NCI-H1436 (cell line): ENCODE measurements at places on chromosomes 2 and 18.

- no peak for DNase-seq
Observed at GRCh38 chr2:101766871-101767739, 69.6 kb downstream of the MAP4K4 start.

DNA sequence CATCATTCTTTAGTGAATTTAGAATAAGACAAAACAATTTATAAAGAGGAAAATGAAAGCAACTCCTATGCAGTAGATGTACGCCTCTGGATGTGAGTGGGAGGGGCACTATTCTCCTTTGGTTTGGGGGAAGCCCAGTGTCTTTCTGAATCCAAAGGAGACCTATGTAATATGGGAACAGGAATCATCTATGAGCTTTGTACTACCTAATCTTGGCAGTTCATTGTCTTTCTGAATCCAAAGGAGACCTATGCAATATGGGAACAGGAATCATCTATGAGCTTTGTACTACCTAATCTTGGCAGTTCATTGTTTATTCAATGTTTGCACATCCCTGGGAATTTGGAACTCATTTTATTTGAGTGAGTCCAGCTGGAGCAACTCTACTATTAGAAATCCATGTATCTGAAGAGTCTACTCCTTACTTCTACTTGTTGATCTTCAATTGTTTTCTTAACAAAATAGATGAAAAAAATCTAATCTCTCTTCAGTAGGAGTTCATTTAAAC is 401.1 kb upstream of the LRATD1 start:
- no peak for DNase-seq

GRCh38 chr2:19256121-19256601 is 102.3 kb downstream of the OSR1 start:
- DNase-seq: no peak

GRCh38 chr2:168426861-168427260 is 29.2 kb upstream of the CERS6 start:
- no peak for DNase-seq

- no peak for DNase-seq
Observed at GRCh38 chr2:150023044-150023443, 435.5 kb upstream of the MMADHC start.

GRCh38 chr2:121900391-121900790 is 144.9 kb downstream of the TSN start:
- no peak for DNase-seq

DNA sequence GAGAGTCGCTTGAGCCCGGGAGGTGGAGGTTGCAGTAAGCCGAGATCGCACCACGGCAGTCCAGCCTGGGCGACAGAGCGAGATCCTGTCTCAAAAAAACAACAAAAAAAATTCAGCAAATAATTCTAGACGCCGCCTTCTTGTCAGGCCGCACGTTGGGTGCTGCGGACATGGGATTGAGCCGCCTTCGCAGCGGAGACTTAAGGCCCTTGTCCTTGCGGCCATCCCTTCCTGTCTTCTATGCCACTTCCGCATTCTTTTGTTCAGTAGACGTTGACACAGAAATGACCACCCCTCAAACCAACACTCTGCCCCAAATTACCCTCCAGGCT is 15.8 kb downstream of the PTPN18 start:
- no peak for DNase-seq

GRCh38 chr2:44495035-44495434 is 133.3 kb downstream of the CAMKMT start:
- DNase-seq: no peak

- no peak for DNase-seq
Observed at GRCh38 chr18:73924836-73925235, 222.8 kb downstream of the FBXO15 start.

- peak; percentile 34 for DNase-seq
Observed at GRCh38 chr2:170817093-170818035, 677 bp downstream of the GAD1 start.

GRCh38 chr2:34305587-34305986 is 706.5 kb upstream of the FAM98A start:
- no peak for DNase-seq

GRCh38 chr2:230821261-230821990 is 43.3 kb upstream of the ITM2C start:
- no peak for DNase-seq

DNA sequence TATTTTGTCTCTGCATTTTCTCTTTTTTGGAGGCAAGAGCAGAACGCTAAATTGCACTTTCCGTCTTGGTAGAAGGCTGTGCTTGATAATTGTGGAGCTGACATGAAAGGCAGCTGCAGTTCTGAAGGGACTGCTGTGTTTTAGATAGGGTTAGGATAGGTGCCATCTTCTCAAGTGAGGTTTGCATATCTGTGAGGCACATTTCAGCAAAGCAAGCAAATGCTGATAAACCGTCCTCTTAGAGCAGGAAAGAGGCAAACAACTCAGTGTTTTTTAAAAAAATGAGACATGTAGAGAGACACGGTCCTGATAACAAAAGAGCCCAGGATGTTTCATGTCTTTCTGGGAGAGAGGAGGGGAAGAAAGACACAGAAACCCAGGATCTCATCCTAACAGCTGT is 217.7 kb downstream of the SOCS6 start:
- no peak for DNase-seq

- no peak for DNase-seq
Observed at GRCh38 chr2:201254081-201254730, 6.1 kb upstream of the CASP8 start.

GRCh38 chr2:66836851-66837250 is 401.9 kb downstream of the MEIS1 start:
- no peak for DNase-seq

- DNase-seq: no peak
Observed at GRCh38 chr2:241317391-241317790, 1.7 kb downstream of the SEPTIN2 start.

- no peak for DNase-seq
Observed at GRCh38 chr2:118148809-118149208, 60.5 kb downstream of the INSIG2 start.

GRCh38 chr18:34697891-34698290 is 12.2 kb upstream of the DTNA start:
- no peak for DNase-seq

- DNase-seq: no peak
Observed at GRCh38 chr2:241146286-241146685, 3.0 kb downstream of the PASK start.

- no peak for DNase-seq
Observed at GRCh38 chr2:157444641-157445040, 752 bp upstream of the CYTIP start.

DNA sequence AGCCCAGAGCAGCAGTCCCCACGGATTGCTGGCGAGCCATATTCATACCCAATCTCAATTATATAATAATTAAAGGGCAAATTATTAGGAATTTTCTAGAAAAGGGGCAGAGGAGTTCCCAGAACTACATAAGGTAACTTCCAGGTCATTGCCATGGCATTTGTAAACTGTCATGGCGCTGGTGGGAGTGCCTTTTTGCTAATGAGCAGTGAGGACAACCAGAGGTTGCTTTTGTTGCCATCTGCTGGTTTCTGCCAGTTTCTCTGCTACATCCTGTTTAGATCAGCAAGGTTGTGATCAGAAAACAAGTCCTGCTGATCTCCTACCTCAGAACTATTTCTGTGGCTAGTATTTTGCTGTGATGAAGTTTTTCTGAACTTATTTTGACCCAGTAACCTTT is 159.8 kb upstream of the PIEZO2 start:
- no peak for DNase-seq

GRCh38 chr18:54871231-54871630 is 43.0 kb downstream of the RAB27B start:
- DNase-seq: no peak

DNA sequence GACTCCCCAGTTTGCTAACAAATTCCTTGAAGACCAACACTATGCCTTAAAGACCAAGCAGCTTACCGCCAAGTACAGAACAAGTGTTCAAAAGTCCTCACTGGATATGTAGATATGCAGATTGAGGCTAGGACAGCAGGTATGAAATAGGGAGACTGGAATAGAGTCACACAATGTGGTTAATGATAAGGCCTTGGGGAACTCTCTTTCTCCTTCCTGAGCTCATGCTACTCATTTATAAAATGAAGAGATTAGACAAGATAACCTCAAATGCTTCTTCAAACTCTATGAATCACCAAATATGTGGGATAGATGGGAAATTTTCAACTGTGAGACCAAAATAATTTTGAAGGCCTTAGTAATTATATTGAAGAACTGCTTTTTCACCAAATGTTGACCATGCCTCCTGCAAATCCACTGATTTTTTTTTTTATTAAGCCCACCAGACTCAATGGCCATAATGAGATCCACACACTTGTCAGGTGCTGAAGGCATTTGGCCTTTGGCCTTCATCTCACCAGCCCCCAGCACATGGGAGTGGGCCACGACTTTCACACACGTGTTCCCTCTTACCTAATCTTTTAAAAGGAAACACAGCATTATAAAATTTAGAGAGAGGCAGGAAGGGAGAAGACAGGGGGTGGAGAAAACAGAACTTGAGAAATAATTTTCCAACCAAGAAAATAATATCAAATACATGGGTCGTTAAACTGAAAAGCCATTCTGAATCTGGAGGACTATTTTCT is 181.5 kb downstream of the EN1 start:
- DNase-seq: no peak

GRCh38 chr2:150191349-150191748 is 296.1 kb downstream of the RND3 start:
- DNase-seq: no peak

GRCh38 chr2:238998801-238999200 is 150.9 kb downstream of the TWIST2 start:
- no peak for DNase-seq

DNA sequence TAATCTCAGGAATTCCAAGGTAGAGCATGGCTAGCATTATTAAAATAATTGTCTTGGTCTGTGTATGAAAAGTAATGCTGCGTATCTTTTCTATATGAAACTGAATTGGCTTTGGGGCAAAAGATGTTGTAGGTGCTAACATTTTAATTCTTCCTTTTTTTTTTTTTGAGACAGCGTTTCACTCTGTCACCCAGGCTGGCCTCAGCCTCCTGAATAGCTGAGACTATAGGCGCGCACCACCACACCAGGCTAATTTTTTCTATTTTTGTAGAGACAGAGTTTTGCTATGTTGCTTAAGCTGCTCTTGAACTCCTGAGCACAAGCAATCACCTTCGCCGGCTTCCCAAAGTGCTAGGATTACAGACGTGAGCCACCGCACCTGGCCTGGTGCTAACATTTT is 172.6 kb upstream of the STON1 start:
- DNase-seq: no peak

GRCh38 chr18:69691008-69691760 is 256.5 kb downstream of the CD226 start:
- no peak for DNase-seq

DNA sequence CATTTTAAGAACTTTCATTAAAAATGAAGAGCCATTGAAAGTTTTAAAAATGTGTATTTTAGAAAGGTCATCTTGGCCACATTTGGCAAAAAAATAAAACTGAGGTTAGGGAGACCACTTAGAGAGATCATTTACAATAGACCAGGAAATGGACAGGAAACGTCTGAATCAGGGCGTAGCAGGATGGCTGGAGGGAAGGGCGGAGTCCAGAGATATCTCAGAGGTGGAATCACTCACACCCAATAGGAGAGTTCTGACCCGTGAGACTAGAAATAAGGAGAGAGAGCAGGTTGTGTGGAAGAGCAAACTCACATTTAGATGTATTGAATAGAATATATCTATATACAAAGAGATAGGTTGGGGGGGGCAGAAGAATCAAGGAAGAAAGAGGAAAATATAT is 373.4 kb downstream of the METTL4 start:
- no peak for DNase-seq

DNA sequence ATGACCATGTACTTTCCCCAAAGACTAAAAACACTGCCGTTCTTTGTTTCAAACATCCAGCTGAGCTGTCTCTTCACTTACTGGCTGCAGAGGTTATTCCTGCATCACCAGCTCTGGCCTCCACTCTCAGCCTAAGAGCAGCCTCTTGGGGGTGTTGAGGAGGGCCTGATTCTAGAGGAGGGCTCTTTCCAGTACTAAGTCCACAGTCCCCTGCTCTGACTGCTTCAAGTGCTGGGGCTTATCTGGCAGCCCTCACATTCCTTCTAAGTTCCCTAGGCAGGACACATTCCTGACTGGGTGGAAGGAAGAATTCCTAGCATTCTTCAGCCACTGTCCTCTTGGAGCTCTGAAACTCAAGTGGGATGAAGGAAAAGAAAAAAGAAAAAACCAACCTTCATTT is 32.9 kb upstream of the EHBP1 start:
- DNase-seq: no peak

GRCh38 chr18:56516789-56517188 is 121.6 kb downstream of the TXNL1 start:
- no peak for DNase-seq

DNA sequence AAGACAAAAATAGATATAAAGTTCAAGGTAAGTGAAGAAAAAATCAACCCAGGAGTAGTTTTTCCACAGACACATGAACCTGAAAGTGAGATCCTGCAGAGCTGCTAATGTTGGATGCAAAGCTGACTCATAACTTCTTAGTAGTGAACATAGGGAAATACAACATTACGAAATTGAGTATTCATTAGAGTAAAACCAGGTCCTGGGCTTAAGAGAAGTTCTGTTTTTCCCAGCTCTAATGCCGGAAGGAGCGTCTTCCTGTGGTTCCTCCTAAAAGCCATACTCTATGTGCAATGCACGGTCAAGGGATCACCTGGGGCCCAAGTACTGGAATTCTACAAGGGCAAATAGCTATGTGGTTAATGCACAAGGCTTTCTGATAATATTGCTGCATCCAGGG is 141.7 kb downstream of the RBMS1 start:
- DNase-seq: no peak

DNA sequence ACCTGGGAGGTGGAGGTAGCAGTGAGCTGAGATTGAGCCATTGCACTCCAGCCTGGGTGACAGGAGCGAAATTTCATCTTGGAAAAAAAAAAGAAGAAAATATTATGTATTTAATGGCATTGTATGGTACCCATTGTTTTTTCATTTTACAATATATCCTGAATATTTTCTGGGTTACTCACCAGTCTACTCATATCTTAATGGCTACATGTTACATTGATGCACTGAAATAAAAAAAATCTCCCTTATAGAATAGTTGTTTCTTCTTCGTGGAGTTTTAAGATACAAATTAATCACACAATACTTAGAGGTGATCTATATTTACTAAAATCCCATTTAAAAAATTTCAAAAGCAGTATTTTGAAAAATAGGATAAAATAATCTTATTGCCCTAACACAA is 66.3 kb upstream of the XPO1 start:
- no peak for DNase-seq

- DNase-seq: no peak
Observed at GRCh38 chr2:38145236-38145635, 69.3 kb upstream of the CYP1B1 start.

- DNase-seq: no peak
Observed at GRCh38 chr18:77711096-77711495, 461.4 kb downstream of the GALR1 start.
